ENCODE measurements at places on chromosomes 2 and 18. TPM values are rescaled to one million over a fixed set of nuclear protein-coding genes. Genes with fewer than 3 reads are reported as not detected.

The DNAH7 gene
- 6.1 TPM for polyA plus RNA-seq

The HOXD10 gene
- polyA plus RNA-seq, result 147 TPM

The HJURP gene
- 24.9 TPM for polyA plus RNA-seq

The CACNB4 gene
- 13.3 TPM for polyA plus RNA-seq

The TET3 gene
- 26.3 TPM for polyA plus RNA-seq

The MC2R gene
- 0.28 TPM for polyA plus RNA-seq

The MORN2 gene
- polyA plus RNA-seq, result 49.6 TPM

The BCL11A gene
- 14.4 TPM for polyA plus RNA-seq

The FBXO48 gene
- 2.3 TPM for polyA plus RNA-seq

The RGPD3 gene
- polyA plus RNA-seq, result 0.21 TPM

The GPR39 gene
- 3.1 TPM for polyA plus RNA-seq

The C2orf68 gene
- 51.7 TPM for polyA plus RNA-seq

The ALK gene
- polyA plus RNA-seq, result 0.36 TPM

DNA sequence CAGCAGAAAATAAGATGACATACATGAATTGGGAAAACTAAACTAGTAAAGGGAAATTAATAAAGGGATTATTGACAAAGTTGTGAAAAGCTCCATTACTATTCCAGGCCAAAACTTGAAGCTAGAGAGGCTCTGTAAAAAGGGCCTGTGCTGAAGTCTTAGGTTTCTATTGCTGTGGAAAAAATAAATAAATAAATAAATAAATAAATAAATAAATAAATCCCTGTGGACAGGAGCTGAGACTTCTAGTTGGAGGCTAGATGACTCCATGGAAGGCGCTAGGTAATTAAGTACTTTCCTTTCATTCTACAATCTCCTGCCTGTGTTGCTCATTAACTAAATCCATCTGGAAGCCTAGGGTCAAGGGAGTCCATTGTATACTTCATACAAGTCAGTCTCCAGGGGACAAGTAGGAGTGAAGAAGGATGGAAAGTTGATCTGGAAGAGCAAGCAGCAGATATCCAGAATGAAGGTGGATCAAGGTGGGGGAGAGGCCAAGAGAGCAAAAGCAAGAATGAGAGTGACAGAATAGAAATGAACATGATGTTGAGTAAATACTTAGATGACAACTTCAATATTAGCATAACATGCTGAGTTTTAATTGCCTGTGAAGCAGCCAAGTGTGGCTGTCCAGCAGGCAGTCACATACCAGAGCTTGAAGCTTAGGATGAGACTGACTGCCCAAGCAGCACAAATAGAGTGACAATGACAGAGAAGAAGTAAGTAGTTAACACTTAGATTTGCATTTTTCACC lies 26.2 kb upstream of the CCNT2 start:
- no peak for DNase-seq

GRCh38 chr2:10932345-10933151 lies 20.8 kb downstream of the KCNF1 start:
- DNase-seq, result peak; percentile 68

DNA sequence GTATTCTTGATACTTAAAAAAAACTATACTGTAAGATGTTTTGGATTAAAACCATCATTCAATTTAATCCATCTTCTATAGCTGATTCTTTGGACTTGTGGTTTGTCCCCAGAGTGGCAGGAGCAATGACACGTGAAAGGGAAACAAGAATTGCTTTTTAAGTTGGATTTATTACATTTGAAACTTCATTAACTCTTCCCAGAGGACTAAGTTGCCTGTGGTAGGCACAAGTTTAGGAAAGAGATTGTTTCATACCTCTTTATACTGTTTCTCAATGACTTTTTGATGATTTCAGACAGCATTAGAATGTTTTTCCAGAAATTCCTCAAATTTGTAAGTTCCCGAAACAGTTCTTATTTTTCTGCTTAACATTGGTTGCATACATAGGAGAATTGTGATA lies 41.3 kb downstream of the ACVR2A start:
- no peak for DNase-seq

DNA sequence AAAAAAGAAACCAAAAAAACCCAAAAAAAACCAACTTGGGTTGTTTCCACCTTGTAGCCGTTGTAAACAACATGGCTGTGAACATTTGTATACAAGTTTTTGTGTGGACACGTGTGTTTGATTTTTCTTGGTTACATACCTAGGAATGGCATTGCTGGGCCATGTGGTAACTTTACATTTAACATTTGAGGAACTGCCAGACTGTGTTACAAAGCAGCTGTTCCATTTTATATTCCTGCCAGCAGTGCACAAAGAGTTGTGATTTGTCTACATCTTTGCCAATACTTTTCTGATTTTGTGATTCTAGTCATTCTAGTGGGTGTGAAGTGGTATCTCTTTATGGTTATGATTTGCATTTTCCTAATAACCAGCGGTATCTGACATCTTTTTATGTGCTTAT lies 22.5 kb downstream of the LPIN1 start:
- no peak for DNase-seq

DNA sequence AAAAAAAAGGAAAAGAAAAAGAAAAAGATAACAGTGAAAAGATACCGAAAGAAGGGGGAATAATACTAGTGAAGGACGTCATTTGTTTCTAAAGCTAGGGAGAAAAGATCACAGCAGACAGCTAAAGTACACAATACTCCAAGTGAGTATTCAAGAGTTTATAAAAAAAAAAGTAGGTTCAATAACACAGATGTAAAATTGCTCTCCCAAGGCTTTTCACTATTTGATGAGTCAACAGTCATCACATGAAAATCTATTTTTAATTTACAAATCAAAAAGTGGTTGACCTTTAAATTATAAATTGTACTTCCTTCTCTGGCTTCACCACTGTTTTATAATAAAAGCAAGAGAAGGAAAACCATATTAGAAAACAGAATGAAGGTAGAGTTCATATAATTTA lies 144.0 kb downstream of the ZRANB3 start:
- DNase-seq, result no peak

- DNase-seq, result no peak
Measured at GRCh38 chr18:30455741-30456140, 586.8 kb downstream of the DSC3 start.

GRCh38 chr2:133733901-133734255 lies 165.6 kb upstream of the NCKAP5 start:
- no peak for DNase-seq

DNA sequence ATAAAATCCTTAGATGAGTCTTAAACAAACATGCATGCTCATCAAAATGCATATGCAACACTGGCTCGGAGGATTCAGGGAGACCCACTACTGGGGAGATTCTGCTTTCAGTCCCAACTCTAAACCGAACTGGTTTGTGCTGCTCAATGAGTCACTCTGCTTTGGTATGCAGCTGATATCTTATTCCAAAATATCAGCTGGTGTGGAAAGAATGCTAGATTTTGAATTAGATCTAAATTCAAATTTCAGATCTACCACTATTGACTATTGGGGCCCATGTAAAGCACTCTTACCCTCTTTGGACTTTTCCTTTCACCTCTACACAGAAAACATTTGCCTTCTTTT lies 39.2 kb upstream of the TTN start:
- DNase-seq, result no peak

DNA sequence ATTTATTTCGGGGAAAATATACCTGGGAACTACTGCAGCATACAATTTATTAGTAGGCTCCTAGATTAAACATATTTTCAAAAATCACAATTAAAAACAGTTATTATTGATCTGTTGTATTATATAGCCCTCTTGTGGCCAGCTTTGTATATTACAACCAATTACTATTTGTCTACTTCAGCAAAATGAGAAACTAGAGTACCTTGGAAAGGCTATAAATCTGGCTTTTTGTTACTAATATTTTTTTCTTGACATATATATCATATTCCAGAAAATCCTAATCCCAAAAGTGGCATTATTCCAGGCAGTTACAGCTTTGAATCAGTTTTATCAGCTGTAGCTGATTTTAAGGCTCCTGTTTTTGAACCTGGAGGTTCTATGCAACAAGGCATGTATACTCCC lies 101.2 kb downstream of the UBR3 start:
- DNase-seq, result peak; percentile 11

DNA sequence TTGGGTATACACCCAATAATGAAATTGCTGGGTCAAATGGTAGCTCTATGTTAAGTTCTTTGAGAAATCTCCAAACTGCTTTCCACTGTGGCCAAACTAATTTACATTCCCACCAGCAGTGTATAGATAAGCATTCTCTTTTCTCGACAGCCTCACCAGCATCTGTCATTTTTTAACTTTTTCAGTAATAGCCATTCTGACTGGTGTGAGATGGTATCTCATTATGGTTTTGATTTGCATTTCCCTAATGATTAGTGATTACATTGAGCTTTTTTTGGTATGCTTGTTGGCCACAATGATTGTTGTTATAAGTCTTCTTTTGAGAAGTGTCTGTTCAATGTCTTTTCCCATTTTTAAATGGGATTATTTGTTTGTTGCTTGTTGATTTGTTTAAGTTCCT lies 50.4 kb upstream of the EPAS1 start:
- DNase-seq, result no peak

GRCh38 chr2:213185147-213185822 lies 33.9 kb upstream of the IKZF2 start:
- DNase-seq, result no peak

- no peak for DNase-seq
Measured at GRCh38 chr2:2822143-2822542, 491.1 kb upstream of the MYT1L start.

DNA sequence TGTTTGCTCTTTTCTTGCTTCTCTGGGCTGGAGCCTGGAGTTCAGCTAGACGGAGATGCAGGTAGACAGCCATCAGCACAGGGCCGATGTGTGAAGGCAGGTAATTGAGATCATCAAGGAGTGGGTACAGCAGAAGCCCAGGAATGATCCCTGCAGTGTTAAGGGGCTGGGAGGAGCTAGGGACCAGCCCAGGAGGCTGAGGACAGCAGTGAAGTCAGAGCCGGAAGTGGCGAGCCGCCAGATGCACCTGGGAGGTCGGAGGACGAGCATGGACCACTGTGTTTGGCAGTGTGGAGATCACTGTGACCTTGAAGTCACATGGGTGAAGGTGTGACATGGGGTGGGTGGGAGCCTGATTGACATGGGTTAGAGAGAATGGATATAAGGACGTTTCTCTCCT lies 6.2 kb upstream of the ZNF236 start:
- DNase-seq, result no peak

GRCh38 chr2:101638817-101639605 lies 58.5 kb upstream of the MAP4K4 start:
- DNase-seq, result no peak

DNA sequence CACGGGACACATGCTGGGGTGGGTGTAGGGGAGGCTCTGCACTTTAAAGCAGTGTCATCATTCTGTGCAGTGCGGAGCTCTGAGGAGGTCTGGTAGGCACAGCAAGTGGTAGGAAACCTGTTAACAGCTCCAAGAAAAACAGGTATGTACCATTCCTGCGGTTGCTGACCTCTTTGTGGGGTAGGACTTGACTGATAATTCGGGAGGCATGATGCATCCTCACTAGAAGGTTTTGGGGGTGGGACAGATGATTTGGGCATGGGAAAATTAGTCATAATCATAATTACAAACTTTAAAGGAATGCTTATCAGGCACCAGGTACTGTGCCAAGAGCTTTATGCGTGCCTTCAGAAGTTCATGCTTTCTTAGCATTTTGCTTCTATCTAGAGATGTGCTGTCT lies 9.7 kb downstream of the DOK1 start:
- DNase-seq, result no peak

GRCh38 chr18:8303151-8303755 lies 306.0 kb upstream of the RAB12 start:
- DNase-seq, result no peak

DNA sequence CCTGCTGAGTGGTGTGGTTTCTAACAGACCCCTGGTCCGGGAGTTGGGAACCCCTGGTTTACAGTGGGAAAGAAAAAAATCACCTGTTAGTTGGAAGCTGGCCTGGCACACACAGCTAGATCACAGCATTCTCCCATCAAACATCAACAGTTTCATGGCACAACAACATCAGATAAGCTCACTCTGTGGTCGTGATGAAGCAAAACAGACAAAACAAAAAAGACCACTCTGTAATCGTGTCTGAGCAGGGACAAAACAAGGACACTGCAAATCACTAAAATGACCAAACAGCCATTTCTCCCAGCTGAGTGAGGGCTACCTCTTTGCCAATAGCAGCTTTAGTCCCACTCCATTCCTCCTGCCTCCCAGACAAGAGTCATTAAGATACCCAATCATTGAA lies 9.0 kb upstream of the IMPACT start:
- DNase-seq, result no peak

All from renal pelvis (tissue), 12 donors.